ENCODE measurements at places on chromosomes 6 and 20.

DNA sequence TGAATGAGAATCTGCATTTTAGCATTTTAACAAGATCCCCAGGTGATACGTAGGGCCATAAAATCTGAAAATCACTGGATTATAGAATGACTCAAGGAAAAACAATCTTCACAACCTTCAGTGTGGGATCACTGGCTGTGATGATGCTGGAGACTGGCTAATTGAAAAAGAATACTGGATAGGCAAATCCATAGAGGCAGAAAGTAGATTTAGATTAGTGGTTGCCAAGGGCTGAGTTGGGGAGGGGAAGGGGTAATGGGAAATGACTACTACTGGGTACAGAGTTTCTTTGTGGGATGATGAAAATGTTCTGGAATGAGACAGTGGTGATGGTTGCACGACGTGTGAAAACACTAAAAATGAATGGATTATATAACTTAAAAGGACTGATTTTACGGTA lies 84.1 kb downstream of the CDK19 start:
- no peak for DNase-seq

DNA sequence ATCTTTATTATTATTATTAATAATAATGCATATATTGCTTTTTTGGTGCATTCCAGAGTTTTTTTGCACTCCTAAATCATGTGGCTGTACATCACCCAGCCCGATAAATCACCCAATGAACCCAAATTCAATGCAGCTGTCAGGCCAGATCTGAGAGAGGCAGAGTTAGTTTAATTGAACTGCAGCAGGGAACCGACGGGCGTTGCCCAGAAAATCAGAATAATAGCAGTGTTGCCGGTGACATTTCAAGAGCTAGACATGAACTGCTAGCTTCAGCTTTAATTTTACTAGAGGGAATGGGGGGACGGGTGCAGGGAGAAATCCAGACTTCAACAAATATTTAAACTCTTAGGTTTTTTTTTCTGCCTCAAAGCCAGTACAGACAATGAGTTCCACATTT lies 135.0 kb downstream of the CLIC5 start:
- DNase-seq, result no peak

DNA sequence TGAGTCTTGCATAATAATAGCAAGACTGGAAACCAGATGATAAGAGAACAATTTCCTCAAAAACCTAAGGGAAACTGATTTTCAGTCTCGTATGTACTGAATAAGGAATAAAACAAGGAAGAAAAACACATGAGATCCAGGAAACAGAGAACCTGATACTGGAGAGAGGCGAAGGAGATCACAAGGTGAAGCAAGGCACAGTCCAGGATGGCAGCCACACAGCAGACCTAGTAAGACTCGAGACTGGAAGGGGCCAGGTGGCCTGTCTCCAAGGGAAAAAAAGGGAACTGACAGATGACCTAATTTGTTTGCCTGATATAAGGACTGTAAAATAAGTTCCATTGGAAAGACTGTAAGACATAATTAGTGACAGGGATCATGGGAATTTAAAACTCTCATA lies 71.1 kb downstream of the TASP1 start:
- DNase-seq, result no peak

DNA sequence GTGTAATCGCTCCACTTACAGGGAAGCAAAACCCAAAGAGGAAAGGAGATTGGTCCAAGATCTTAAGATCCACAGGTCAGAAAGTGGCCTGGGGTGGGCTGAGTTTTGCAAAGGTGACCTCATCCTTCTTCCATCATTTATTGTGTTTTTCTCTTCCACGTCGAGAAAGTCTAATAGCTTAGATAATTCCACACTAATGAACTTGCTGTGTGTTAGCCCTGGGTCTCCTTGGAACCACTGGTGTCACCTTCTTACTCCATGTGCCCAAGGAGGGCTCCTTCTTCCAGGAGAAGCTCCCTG lies 1.7 kb downstream of the SLC13A3 start:
- DNase-seq, result no peak

DNA sequence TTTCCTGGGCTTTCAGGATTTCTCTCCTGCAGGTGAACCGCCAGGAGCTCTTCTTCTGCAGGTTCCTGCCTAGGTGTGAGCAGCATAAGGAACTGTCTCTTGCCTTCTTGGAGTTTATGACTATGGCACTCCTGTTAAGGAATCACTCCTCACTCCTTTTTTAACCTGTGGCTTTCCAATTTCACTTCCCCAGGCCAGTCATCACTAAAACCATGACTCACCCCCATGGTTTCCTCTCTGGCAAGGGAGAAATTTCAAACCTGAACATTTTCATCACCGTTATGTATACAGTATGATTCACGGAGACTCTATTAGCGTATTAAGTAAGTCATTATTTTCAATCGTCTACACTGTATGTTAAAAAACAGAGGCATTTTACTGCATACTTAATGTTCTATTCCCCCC lies 78.2 kb upstream of the ARID1B start:
- DNase-seq, result no peak

DNA sequence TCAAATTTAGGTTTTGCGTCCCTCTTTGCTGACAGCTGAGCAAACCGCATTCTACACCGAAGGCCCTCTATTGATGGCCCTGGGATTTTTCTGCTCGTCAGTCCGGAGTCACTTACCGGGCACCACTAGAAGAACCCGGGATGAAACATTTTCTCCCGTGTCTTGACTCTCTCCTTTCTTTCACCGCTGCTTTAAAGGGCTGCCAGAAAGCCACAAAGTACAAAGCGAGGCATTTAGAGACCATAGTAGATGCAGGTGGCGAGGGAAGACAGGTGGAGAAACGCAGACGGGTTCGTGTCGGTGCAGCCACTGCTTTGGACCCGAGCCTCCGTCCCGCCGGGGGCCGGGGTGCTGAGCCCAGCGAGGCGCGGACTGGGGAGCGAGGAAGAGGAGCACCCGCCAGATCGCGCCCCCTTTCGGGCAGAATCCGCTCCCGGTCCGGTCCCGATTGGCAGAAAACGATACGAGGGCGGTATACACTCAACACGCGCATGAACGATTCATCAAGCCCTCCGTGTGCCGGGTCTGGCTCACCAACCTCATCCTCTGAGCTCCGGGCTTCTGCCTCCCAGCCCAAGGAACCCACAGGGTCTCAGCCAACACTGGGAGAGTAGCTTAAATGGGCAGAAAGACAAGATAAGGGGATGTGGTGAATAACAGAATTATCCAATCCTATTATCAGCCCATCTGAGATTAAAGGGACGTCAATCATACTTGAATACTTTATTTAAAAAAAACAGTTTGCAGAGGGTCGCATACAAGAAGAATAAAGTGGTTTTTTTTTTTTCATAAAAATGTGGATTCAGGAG lies 84.9 kb downstream of the TRIM27 start:
- peak; percentile 88 for DNase-seq

DNA sequence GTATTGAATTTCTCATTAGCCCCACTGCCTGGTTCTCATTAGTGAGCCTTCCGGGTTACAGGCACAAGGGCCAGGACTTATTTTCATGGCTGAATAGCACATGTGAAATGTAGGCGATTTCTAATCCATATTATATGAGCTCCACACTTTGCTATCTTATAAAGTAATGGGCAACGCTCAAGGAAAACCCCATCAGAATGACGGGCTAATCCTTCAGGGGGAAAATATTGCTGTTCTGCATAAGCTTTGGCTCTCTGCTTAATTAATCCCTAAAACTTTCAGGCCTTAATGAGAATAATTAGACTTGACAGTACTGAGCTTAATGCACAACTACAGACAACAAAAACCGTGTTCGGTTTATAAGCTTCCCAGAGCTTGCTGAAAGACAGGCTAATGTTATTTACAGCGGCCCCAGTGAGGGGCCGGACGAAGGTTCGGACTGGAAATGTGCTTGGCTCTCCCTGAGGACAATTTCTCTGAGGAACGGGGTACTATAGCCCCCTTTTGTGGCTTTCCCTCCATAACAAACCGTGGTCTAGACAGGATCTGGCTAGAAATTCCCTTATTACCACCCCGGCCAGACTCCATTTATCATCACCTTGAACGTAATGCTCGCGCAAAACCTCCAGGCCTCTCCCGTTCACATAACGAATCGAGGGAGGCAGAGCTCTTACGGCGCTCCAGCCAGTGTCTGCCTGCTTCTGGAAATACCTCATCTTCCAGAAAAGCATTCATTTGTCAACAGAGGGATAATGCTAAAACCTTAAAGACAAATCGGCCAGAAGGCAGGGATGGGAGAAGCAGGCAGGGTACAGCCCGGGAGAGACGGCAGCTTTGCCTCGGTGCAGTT lies 164.5 kb downstream of the CD83 start:
- no peak for DNase-seq

- no peak for DNase-seq
Observed at GRCh38 chr6:9103876-9104521, 668.7 kb upstream of the SLC35B3 start.

DNA sequence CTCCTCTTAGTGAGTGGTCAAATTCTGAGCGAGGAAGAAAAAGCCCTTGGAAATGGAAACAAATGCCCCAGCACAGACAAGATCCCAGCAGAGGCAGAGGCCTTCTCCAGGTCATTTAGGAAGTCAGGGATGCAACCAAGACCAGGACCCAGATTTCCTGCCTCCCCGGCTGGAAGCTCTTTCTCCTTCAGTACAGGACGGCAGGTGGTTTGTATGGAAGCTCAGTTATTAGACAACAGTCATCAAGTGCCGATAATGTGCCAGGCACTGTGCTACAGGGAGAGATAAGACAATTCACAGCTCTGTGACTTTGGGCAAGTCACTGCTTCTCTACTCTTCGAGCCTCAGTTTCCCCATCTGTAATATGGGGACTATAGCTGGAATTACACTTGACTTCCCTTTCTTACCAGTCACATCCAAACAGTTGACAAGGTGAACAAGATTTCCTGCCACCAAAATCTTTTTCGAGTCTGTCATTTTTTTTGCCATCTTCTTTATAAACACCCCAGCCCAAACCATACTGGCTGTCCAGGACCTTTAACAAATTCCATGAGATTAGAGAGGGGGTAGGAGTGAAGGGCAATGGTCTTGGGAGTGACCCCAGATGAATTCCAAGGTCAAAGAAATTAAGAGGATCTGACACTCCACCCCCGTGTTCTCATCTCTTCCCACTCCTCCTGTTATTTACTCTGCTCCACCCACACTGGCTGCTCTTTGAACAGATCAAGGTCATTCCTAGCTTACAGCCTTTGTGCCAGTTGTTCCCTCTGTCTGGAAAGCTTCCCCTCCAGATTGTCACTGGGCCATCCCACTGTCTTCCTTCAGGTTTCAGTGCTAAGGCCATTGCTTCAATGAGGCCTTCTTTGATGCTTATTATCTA lies 6.0 kb downstream of the MMP9 start:
- DNase-seq, result no peak

- DNase-seq, result no peak
Observed at GRCh38 chr20:1291191-1291741, 25.2 kb downstream of the SNPH start.

GRCh38 chr6:46042355-46042999 lies 26.8 kb upstream of the CLIC5 start:
- no peak for DNase-seq

DNA sequence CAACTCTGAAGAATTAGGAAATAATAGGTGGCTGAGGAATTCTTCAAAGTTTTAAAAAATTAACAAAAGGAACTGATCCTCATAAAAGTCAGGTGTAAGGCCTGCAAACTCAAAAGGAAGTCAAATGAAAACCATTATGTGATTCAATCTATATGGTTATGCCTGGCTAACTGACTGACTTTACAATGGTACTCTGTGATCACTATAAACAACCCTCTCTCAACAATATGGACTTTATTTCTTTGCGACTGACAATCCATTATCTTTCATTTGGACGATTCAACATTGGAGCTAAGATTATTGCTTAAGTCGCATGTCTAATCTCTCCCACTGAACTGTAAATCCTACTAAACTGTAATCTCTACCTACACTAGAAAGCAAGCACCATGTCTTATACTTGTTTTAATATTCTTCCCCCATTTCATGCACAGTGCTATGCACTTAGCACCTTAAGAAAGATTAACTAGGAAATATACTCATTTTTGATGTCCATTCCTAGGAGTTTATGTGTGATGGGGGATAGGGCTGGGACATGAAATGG lies 1.4 kb downstream of the STK38 start:
- no peak for DNase-seq

- DNase-seq, result no peak
Observed at GRCh38 chr6:47059216-47059885, 17.2 kb upstream of the ADGRF1 start.

DNA sequence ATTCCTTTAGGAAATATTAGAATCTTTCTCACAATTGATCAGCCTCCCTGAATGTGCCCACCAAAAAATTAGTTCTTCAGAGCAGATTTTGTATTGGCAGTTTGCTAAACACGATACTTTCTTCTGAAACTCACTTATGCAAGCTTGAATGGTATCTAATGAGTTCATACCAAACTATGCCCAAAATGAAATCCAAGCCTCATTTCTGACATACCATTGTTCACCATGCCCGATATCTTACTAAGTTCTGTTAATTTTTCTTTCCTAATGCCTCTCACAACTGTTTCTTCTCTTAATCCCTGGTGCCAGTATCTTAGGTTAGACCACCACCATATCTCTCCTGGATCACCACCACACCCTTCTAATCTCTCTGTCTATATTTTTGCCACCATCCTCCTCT lies 755.9 kb downstream of the KIF16B start:
- DNase-seq, result no peak

- DNase-seq, result no peak
Observed at GRCh38 chr6:46657642-46658041, 4.9 kb downstream of the SLC25A27 start.

- DNase-seq, result no peak
Observed at GRCh38 chr6:156928972-156929371, 151.8 kb downstream of the ARID1B start.

- DNase-seq, result no peak
Observed at GRCh38 chr6:166605752-166606151, 19.3 kb upstream of the RAMACL start.

DNA sequence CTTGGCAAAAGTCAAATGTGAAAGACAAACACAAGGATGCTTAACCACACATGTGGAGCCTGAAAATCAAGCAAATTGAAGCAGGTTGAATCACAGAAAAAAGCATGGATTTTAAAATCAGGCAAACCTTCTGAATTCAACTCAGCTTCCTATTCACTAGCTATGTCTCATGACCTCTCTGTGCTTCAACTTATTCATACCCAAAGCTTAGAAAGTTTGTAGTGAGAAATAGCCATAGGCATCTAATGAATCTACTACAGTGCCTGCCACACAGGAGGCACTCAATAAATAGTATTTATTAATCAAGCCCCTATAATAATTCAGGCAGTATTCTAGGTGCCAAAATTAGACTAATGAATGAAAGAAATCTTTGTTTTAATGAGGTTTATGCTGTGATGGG lies 112.2 kb upstream of the TNFAIP3 start:
- DNase-seq, result no peak
